Activated CD4-positive, CD25-positive, alpha-beta regulatory T cell (primary cell): ENCODE measurements at places on chromosomes 5 and 9.

GRCh38 chr9:123438321-123438720, 82.3 kb downstream of the CRB2 start:
- DNase-seq: no peak

DNA sequence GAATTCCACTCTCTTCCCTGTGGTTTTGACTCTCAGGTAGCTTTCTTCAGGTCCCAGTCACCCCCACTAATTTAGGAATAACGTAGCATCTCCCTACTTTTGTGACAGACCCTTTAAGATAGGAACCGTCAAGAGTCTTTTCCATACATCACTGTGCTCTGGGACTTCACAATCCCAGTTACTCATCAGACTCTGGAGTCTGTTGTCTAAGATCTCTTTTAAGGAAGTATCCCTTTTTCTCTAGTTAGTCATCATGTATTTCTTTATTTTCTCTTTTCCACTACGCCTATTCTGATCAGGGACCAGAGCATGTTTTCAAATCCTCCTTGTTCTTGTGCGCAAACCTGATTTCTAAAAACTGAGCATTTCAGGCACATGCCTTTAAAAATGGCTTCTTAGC, 143.0 kb downstream of the GOLPH3 start:
- no peak for DNase-seq

- no peak for DNase-seq
Observed at GRCh38 chr5:172076761-172077244, 70.4 kb upstream of the FBXW11 start.

DNA sequence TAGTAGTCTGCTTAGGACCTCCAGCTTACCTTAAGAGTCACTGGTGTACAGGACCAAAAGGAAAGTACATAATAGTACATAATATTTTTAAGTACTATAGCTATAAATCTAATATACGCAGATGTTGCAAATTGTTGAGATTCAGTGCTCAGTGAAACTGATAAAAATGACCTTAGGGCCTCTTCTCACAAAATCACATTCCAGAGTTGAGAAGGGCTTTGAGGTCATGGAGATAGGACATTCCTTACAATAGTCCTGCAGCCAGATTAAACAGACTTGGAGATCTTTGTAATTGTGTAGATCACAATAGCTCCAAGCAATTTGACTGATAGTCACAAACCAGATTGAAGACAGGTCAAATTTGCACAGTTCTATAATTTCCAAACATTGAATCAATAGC, 37.7 kb upstream of the PCSK1 start:
- DNase-seq: no peak

GRCh38 chr5:81908771-81909170, 63.1 kb upstream of the ATG10 start:
- DNase-seq: no peak

DNA sequence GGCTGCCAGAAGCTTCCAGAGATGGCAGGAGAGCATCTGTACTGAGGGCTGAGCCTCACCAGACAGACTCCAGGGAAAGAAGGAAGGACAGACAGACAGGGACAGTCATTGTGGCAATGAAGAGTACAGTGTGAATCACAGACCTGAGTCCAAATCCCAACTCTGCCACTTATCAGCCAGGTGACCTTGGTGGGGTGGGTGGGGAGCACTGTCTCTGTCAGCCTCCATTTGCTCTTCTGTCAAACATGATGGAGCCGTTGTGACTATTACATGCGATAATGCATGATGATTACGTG, 85.9 kb upstream of the FSTL4 start:
- DNase-seq: no peak

GRCh38 chr9:108980893-108981292, 32.4 kb downstream of the CTNNAL1 start:
- DNase-seq: no peak

- DNase-seq: no peak
Observed at GRCh38 chr9:120446671-120447070, 133.3 kb downstream of the CDK5RAP2 start.

DNA sequence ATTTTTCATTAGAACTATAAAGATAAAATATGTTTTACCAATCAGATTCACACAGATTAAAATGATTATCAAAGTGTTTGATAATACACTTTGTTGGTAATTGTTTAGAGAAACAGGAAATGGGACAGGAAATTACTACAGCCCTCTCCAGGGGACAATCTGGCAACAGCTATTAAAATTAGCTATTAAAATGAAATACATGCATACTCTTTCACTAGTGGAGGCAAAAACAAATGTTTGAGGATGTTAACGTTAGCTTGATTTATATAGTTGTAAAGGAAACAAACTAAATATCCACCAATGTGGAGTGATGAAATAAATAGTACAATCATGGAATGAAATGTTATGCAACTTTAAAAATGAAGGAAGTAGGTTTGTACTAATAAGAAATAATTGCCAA, 53.7 kb downstream of the TARS1 start:
- no peak for DNase-seq

DNA sequence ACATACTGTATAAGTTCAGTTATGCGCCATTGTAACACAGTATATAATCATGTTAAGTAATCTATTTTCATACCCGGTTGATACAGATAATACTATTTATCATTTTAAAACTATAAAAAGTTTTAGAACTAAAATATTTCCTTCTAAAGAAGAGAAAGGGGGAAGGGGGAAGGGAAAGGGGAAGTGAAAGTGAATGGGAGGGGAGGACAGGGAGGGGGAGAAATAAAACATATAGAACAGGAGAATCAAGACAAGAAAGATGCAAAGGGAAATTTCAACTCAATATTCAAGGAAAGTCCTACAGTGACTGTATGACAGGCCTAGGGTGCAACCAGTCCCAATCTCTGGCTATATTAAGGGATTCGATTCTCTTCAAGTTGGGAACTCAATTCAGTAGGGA, 1278.8 kb downstream of the MAT2B start:
- no peak for DNase-seq

DNA sequence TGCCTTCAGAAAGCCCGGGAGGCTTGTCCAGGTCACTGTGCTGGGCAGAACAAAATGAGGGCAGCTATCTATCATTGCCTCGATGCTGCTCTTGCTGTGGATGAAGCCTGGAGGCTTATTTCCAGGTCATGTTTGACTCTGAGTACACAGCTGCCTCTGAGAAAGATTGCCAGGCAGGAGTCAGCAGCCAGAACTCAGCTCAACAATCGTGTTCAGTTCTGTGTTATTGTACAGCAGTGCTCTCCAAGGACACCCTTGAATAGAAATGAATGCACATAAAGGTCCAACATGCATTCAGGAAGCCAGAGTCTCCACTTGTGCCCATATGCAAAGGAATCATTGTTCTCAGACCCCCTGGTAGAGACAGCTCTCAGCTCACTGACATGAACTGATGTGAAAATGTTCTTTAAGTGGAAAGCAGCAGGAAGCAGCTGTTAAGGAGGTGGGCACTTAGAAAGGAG, 61.7 kb upstream of the ZFR start:
- no peak for DNase-seq

- no peak for DNase-seq
Observed at GRCh38 chr9:14838701-14839100, 71.5 kb downstream of the FREM1 start.

GRCh38 chr9:100449420-100449819, 22.5 kb downstream of the MSANTD3 start:
- no peak for DNase-seq

DNA sequence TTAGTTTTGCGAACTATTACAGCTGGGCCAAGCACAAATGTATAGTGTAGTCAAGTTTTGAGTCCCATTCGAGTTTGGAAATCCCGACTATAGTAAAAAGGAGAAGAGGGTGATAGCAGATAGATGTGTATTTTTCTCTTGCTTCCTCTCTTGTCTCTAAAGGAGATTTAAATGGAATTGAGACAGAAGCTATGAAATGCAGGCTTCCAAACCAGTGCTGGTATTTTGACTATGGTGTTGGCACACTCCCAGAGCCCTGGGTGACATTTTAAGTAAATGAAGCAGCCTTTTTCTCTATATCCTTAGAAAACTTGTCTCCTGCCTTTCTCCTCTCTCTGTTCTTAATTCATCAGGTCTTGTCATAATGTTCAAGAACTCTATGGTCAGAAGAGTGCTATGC, 17.7 kb upstream of the AUH start:
- no peak for DNase-seq

DNA sequence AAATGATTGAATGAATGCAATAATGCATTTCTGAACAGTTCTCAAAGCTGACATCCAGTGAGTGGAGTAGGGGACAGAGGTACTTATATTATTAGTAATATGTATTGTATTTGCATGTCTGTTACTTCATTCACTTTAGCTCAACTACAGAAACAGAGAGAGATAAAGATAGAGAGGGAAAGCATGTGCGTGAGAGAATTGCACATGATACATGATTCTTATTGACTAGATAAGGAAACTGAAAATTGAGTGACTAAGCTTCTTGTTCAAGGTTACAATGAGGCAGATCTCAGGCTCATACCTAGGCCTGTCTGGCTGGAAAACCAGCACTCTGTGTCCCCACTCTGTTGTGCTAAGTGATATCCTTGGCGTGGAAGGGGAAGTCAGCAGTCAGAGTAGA, 337.7 kb upstream of the KLF4 start:
- DNase-seq: no peak

- no peak for DNase-seq
Observed at GRCh38 chr5:171080186-171080938, 218.5 kb downstream of the RANBP17 start.

DNA sequence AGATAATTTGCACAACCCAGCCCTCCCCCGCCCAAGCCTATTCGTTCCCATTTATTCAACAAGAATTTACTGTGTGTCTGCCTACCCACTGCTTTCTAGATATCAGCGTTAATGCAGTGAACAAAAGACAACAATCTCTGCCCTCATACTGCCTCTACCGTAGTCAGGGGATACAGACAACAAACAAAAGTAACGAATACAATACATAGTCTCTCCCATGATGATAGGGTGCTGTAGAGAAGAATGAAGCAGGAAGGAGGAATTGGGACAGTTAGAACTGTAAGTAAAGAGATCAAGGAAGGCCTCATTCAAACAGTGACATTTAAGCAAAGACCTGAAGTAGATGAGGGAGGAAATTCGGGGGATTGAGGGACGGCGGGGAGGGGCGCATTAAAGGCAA, 1.7 kb downstream of the GFM2 start:
- DNase-seq: no peak

DNA sequence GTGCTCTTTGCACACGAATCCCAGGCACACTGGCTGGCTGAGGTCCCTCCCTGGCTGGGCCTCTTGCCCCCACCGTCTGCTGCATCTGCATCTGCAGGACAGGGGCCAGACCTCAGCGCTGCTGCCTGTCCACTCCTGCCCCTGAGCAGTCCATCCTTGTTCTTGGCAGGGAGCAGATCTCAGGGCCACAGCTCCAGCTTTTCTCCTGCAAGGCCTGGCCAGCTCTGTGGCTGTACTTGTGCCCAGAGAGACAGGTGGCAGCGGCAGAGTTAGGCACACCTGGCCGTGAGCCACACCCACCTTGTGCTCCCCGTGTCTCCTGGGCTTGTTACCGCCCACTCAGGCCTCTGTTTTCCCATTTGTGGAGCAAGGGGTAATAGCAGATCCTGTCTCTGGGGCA, 13.9 kb downstream of the NEK6 start:
- DNase-seq: no peak

DNA sequence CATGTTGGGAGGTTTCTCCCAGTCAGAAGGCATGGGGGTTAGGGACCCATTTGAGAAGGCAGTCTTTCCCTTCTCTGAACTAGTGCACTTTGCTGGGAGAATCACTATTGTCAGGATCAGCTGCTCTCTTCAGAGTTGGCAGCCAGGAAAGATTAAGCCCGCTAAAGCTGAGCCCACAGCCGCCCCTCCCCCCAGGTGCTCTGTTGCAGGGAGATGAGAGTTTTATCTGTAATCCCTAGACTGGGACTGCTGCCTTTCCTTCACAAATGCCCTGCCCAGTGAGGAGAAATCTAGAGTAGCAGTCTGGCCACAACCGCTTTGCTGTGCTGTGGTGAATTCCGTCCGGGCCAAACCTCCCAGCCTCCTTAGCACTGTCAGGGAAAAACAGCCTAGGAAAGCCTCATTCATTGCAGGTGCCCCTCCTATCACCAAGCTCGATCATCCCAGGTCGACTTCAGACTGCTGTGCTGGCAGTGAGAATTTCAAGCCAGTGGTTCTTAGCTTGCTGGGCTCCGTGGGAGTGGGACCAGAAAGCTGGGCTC, 69.8 kb downstream of the CNTLN start:
- no peak for DNase-seq

DNA sequence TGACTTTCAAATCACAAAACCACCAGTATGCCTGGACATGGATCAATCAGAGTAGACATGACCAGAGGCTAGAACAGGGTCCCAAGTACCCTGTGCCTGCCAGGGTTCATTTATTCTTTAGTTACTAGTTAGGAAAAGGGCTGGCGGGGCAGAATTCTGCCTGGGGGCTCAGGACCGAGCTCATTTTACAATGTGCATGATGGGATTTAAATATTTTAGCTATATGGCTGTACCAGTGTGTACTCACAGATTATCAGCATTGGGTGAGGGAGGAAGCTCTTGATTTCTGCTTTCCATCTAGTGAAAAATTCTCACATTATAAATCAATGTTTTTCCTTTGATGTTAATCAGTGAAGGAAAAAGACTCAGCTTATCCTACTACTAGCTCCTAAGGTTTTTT, 1511.1 kb downstream of the EFNA5 start:
- no peak for DNase-seq

- no peak for DNase-seq
Observed at GRCh38 chr5:52598968-52599367, 188.7 kb upstream of the ITGA1 start.
